ENCODE measurements at places on chromosomes 7 and 10.

GRCh38 chr10:61844116-61844822 is 57.2 kb upstream of the ARID5B start:
- no peak for DNase-seq

DNA sequence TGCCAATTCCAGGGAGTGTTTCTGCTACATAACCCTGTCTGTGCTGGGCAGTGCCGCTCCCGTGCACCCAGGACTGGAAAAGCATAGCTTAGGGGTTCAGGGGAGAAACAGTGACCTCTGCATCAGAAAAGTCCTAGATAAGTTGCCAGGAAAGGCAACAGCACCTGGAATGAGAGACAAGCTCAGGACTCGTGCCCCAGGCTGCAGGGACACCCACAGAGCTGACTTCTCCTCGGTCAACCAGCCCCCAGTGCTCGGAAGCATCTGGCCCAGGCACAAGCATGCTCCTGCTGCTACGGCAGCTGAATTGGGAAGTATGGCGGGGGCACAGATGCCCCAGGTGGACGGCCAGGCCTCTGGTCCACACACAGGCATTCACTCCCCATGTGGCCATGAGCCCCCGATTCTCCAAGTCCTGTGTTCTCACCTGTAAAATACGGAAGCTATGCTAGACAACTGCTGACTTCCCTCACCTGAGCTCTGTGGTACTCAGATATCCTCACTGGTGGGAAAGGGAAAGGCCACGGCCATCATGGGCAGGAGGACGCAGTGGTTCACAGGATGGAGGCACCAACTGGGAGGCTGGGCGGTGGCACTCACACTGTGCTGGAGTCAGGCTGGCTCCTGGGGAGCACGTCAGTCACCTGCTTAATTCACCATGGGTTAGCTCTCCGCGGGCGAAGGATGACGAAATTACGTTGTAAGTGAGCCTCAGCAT is 220.5 kb downstream of the PTPRN2 start:
- no peak for DNase-seq

- DNase-seq, result no peak
Observed at GRCh38 chr10:107790271-107790670, 625.8 kb upstream of the SORCS1 start.

GRCh38 chr10:93722550-93722949 is 20.2 kb upstream of the FRA10AC1 start:
- no peak for DNase-seq

DNA sequence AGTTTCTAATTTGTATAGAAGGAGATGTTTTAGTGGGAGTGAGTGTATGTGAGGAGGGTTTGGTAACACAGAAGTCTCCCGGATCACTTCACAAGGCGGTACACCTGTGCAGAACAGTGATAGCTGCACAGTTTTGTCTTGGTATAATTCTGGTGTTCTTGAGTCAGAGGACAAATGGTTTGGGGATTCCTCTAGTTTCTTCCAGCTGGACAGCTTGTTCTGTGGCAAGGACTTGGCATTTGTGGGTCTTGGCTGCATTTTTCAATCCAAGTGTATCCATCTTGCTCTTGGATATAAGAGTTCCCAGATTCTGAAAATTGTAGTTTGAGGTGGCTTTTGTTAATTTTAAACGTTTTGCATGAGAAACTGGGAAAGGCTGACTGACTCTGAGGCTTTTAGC is 135.7 kb downstream of the AHR start:
- no peak for DNase-seq

- DNase-seq, result no peak
Observed at GRCh38 chr10:60253484-60253883, 136.2 kb downstream of the ANK3 start.

- no peak for DNase-seq
Observed at GRCh38 chr7:33195264-33195663, 65.9 kb downstream of the BBS9 start.

- DNase-seq, result no peak
Observed at GRCh38 chr10:60099998-60100747, 193.8 kb upstream of the CCDC6 start.

Data from lower leg skin (tissue), 4 donors.